ENCODE measurements at places on chromosomes 6 and 20. TPM values are rescaled to one million over a fixed set of nuclear protein-coding genes. Genes with fewer than 3 reads are reported as not detected.

DNA sequence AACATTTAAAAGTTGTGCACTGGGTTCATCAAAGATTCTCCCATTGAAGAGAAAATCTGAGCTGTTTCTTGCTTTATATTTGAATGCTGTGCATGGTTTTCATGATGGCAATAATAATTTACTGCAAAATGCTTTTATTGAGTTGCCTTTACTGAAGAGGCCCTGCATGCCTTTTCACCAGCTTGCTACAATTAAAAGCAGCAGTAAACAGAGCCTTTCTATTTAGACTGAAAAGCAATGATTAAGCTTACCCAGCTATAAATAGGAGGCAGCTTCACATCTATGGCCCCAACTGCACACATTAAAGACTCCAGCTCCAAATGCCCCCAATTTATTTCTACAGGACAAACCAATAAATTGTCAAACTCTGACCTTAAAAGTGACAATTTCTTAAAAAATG, 70.3 kb downstream of the ANKEF1 start:
- no peaks in the 10 kb centered on the region for H3K36me3 ChIP-seq
- no peak overlapping the region for H3K27ac ChIP-seq
- DNase-seq: no peak
- no peaks in the 10 kb centered on the region for H3K4me1 ChIP-seq

DNA sequence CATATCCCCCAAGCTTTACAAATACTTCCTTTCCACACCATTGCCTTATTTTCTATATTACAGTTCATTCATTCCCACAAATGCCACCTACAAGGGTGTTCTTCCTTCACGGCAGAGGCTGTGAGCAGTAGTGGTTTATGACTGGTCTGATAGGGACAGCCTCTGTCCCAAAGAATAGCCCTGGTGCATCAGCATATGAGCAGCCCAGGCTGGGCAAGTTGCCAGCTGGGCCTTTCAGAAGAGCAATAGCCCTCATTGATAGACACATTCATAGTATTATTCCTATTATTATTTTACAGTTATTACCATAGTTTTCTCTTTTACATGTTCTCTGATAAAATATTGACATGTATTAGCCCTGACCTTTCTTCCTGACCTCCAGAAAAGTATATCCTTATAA, 149.9 kb downstream of the MMS22L start:
- H3K4me3 ChIP-seq: no peak overlapping the region
- H3K36me3 ChIP-seq: no peaks in the 10 kb centered on the region
- H3K27ac ChIP-seq: no peak overlapping the region
- H3K27me3 ChIP-seq: no peaks in the 10 kb centered on the region
- no peak for DNase-seq

GRCh38 chr6:19301980-19302379, 535.2 kb upstream of the ID4 start:
- no peaks in the 10 kb centered on the region for H3K27me3 ChIP-seq
- H3K27ac ChIP-seq: no peak overlapping the region
- no peak overlapping the region for H3K4me3 ChIP-seq
- no peak for DNase-seq
- H3K4me1 ChIP-seq: no peaks in the 10 kb centered on the region

DNA sequence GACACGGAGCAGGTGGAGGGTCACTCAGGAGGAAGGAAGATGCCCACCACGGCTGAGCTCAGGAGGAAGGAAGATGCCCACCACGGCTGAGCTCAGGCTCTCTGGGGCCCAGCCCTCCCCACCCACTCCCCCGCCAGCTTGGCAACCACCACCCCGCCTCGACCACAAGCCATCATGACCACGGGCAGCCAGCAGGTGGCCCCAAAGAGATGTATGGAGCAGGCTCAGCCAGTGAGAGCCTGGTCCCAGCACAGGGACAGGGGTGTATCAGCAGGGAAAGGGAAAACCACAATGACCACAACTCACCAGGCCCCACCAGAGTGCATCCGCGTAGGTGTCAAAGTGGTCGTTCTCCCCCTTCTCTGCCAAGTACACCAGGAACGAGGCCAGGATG, 30.4 kb downstream of the KCNQ2 start:
- no peak overlapping the region for H3K4me3 ChIP-seq
- H3K27ac ChIP-seq: no peak overlapping the region
- H3K27me3 ChIP-seq: peaks cover 36% of the 10 kb centered on the region
- H3K4me1 ChIP-seq: no peaks in the 10 kb centered on the region
- no peak for DNase-seq
- H3K36me3 ChIP-seq: no peaks in the 10 kb centered on the region

- no peak for DNase-seq
- H3K4me1 ChIP-seq: no peaks in the 10 kb centered on the region
These were observed 8.6 kb upstream of the YTHDF1 start for GRCh38 chr20:63224412-63225081.

GRCh38 chr6:140846503-140847261, 1286.0 kb upstream of the GJE1 start:
- no peak overlapping the region for H3K27ac ChIP-seq
- no peaks in the 10 kb centered on the region for H3K36me3 ChIP-seq
- no peak overlapping the region for H3K4me3 ChIP-seq

The EYA2 gene
- total RNA-seq: 15.5 TPM

The KIF6 gene
- 0.22 TPM for total RNA-seq

The RNF39 gene
- not detected for total RNA-seq

The TP53INP2 gene
- total RNA-seq: 11.9 TPM

The REPS1 gene
- 66.0 TPM for total RNA-seq

The GDAP1L1 gene
- not detected for total RNA-seq

The MLN gene
- not detected for total RNA-seq

The TPBG gene
- 13.0 TPM for total RNA-seq
